Kidney epithelial cell (primary cell): ENCODE measurements at places on chromosomes 1 and 21. TPM values are rescaled to one million over a fixed set of nuclear protein-coding genes. Genes with fewer than 3 reads are reported as not detected.

- peak; percentile 14 for DNase-seq
These were observed 21.3 kb upstream of the FCRL2 start for GRCh38 chr1:157798211-157798610.

ERVH48-1 gene
- total RNA-seq = not detected in 2 replicates

DNA sequence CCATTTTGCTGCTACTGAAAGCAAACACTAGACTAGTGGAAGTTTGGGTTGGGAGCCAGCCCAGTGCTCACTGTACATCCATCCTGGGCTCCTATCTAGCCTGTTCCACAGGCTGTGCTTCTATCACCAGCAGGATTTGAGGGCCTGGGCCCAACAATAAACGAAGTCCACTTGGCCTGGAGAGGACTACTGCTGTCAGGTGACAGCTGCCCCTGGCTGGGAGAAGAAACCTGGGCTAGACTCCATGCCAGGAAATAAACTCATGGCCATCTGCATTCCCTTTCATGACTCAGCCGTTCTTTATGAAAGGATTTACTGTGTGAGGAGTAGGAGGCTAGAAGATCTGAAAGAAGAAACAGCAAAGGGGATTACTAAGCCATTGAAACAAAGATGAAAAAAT lies 35.5 kb downstream of the COLGALT2 start:
- DNase-seq = peak; percentile 81

DNA sequence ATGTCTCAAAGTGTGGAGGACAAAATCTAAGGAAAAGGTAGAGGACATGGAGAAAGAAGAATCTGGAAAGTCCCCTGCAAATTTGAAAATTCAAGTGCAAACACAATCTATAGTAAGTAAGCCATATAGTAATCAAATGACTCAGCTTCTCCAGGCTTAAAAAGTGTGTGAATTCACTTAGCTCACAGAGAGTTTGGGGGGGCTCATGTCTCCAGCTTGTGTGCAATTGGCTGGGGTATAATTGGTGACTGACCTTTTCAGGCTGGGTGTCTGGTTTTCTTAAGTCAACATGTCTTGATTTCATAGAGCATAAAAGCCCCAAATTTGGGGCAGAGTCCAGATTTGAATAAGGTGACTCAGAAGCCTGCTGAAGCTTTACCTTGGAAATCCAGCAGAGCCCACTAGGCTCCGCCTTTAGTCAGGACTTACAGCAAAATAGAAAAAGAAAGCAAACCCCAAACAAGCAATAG lies 8.6 kb downstream of the CLDN14 start:
- DNase-seq = no peak

BACE2 gene
- total RNA-seq = 81.0 and 82.8 TPM in 2 replicates

ATP6V1G3 gene
- not detected in 2 replicates for total RNA-seq
